ENCODE measurements at places on chromosomes 2 and 18.

- H3K27ac ChIP-seq: no peak overlapping the region
- no peak overlapping the region for H3K4me3 ChIP-seq
- no peaks in the 10 kb centered on the region for H3K4me1 ChIP-seq
- peaks cover 4% of the 10 kb centered on the region for H3K27me3 ChIP-seq
- H3K36me3 ChIP-seq: no peaks in the 10 kb centered on the region
These were observed 311.0 kb downstream of the CBLN2 start for GRCh38 chr18:72233106-72233505.

GRCh38 chr2:223019390-223019930 is 32.5 kb upstream of the KCNE4 start:
- no peak for DNase-seq
- no peak overlapping the region for H3K27ac ChIP-seq
- no peak overlapping the region for H3K4me3 ChIP-seq
- no peaks in the 10 kb centered on the region for H3K36me3 ChIP-seq
- no peaks in the 10 kb centered on the region for H3K27me3 ChIP-seq
- no peaks in the 10 kb centered on the region for H3K4me1 ChIP-seq

- H3K27me3 ChIP-seq: no peaks in the 10 kb centered on the region
- H3K36me3 ChIP-seq: no peaks in the 10 kb centered on the region
- H3K4me1 ChIP-seq: peaks cover 31% of the 10 kb centered on the region
- H3K4me3 ChIP-seq: no peak overlapping the region
- DNase-seq: no peak
These were observed 552.4 kb upstream of the TNP1 start for GRCh38 chr2:217412277-217412676.

DNA sequence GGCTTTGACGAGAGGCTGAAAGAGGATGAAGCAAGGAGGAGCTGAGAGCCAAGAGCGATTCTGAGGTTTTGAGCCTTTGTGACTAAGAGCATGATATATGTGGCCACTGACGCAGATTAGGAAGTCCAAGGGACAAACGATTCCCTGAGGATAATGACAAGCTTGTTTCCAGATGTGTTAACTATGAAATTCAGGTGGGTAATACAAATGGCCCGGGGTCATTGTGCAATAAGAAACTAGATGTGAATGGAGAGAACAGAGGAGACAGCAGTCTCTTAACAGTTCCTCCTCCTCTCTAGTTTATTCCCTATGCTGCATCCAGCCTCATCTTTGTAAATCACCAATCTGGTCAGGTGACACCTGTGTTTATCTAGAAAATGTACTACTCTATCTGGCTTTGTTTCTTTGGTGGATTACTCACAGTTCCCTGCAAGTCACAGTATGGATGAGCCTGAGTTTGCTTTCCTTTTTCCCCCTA is 84.2 kb downstream of the SOCS6 start:
- H3K36me3 ChIP-seq: no peaks in the 10 kb centered on the region
- DNase-seq: no peak
- peaks cover 30% of the 10 kb centered on the region for H3K4me1 ChIP-seq
- peaks cover 8% of the 10 kb centered on the region for H3K27me3 ChIP-seq
- H3K27ac ChIP-seq: peak overlapping the region; percentile 1

DNA sequence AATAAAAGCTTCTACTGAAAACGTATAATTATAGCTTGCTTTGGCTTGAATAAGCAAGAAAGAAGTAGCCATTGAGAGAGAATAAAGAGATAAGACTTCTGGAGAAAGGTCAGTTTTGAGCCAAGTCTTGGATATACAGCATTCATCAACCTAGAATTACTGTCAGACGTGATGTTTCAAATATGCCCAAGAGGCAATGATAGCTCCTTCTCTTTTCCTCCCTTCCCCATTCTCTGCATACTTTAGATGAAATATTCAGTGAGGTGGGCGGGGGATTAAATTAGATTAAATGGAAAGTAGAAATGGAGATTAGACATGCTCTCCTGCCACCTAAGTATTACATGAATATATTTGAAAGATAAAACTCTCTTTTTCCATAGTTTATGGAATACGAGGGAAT is 8.7 kb downstream of the ANTXR1 start:
- peaks cover 28% of the 10 kb centered on the region for H3K4me1 ChIP-seq
- H3K27ac ChIP-seq: no peak overlapping the region
- no peak overlapping the region for H3K4me3 ChIP-seq

DNA sequence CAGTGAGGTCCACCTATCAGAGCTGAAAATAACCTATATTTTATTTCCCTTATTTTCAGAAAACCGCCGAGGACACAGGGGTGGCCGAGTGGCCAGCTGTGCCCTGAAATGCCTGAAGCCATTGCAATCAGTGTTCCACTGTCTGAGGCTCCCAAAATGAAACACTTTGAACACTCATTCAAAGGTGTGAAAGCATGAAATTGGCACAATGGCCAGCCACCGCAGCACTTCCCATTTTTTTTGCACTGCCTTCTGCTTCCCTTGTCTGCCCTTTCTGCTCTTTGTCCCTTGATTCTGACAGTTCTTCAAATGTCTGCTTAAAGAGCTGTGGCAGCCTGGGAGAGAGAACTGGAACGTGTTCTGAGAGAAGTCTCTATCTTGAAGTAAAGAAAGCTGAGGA is 1127.5 kb upstream of the CELF4 start:
- H3K4me3 ChIP-seq: no peak overlapping the region
- H3K36me3 ChIP-seq: no peaks in the 10 kb centered on the region
- H3K27ac ChIP-seq: no peak overlapping the region
- no peak for DNase-seq
- no peaks in the 10 kb centered on the region for H3K4me1 ChIP-seq
